ENCODE measurements at places on chromosomes 16 and 17. TPM values are rescaled to one million over a fixed set of nuclear protein-coding genes. Genes with fewer than 3 reads are reported as not detected.

Gene AXIN2
- total RNA-seq = 13.3 TPM

Gene OR2C1
- 0.88 TPM for total RNA-seq

Gene RPA1
- total RNA-seq = 21.0 TPM

Gene PRAC2
- not detected for total RNA-seq

Gene CORO6
- total RNA-seq = 7.3 TPM

Gene MPP2
- total RNA-seq = 4.2 TPM

Gene BCL6B
- total RNA-seq = 0.72 TPM

Gene ZFPM1
- total RNA-seq = 4.0 TPM

Gene KCNG4
- not detected for total RNA-seq

Gene CLEC3A
- total RNA-seq = not detected

Gene ZNF597
- total RNA-seq = 3.2 TPM

Gene PPL
- 545 TPM for total RNA-seq

Gene GPRC5B
- 5.0 TPM for total RNA-seq

Gene CIBAR2
- not detected for total RNA-seq

Gene DHRS7C
- not detected for total RNA-seq

Gene ZNF75A
- 17.5 TPM for total RNA-seq

Gene PMP22
- 43.3 TPM for total RNA-seq

Gene CCDC200
- not detected for total RNA-seq

Gene RPS6KB1
- 52.5 TPM for total RNA-seq

Data from lower leg skin (tissue), 4 donors.